ENCODE measurements at places on chromosomes 16 and 17.
A peak's percentile ranks its signal among the peaks of the same experiment; 100 is the strongest.

DNA sequence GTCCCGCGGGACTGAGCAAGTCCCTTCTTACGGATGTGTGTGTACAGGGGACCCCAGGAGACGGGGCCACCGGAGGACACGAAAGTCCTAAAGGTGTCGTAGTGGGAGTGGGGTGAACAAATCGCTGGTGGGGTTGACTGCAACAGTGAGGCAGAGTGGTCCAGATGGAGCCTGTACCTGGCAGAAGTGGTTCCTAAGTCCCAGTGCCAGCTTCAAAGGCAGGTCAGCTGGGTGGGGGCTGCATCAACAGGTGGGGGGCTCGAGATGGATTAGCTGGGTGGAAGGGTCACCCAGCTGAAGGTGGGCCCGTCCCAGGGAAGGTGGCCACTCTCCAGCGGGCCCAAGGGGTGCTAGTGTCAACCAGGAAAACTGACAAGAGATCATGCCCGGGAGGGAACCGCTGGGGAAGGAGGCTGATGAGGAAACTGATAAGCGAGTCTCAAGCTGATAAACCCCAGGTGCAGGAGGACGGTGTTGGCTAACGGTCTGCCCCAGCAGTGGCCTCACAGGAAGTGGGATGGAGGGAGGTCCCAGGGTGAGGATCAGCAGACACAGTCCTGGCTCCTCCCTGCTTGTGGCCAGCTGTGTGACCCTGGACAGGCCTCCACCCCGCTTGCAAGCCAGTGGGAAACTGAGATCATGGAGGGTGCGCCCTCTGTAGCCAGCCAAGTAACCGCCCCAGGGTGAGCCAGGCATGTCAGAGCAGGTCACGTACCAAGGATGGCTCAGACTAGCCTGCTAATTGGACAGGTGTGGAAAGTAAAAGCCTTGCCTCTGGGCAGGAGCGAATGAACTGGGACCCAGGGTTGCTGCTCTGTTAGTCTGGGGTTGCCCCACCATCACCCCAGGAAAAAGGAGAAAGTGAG lies 1.0 kb downstream of the ORAI3 start:
- peaks cover 14% of the 10 kb centered on the region for H3K36me3 ChIP-seq
- H3K4me1 ChIP-seq = peaks cover 12% of the 10 kb centered on the region
- H3K4me3 ChIP-seq = peak overlapping the region; percentile 87
- peak; percentile 59 for DNase-seq

DNA sequence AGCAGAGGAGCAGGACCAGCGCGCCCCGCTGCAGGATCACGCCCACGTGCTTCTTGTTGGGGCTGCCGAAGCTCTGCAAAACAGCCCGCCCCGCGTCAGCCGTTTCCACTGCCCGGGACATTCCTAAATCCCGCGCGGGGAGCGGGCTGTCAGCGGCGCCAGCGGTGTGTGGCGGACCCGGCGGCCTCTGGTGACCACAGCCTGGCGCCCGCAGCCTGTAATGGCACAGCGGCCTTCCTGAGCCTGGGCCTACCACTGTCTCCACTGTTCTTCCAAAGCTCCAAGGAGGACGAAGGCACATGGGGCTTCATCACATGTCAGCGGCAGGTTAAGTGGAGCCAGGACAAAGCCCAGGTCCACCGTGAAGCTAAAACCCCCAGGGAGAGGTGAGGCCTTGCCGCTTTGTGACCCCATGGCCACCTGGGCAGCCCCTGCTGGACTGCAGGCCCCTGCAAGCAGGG lies 2.5 kb downstream of the SLC47A2 start:
- H3K27ac ChIP-seq = no peak overlapping the region
- no peak for DNase-seq
- no peaks in the 10 kb centered on the region for H3K36me3 ChIP-seq
- no peaks in the 10 kb centered on the region for H3K27me3 ChIP-seq

DNA sequence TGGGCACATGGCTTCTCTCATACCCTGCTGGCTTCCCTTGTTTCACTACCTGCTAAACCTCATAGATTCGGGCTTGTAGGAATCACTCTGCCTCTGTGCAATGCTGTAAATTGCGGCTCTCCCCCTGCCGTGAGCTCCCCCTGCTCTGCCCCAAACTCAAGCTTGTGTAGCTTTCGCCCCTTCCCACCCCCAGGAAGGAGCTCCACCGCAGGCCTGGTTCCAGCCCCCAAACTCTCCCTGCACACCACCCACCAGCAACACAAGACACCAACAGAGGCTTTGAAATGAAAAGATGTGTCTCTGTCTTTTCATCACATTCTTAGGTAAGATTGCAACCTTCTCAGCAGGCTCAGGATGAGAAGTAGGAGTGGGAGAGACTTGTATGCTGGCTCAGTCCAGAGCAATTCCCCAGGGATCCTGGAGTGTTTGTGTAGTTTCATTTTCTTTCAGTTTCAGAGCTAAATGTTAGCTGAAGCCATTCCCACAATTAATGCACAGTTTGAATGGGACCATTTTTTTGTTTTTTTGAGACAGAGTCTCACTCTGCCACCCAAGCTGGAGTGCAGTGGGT lies 14.2 kb downstream of the CX3CL1 start:
- H3K4me3 ChIP-seq = no peak overlapping the region
- peaks cover 2% of the 10 kb centered on the region for H3K27me3 ChIP-seq
- no peaks in the 10 kb centered on the region for H3K36me3 ChIP-seq
- H3K4me1 ChIP-seq = no peaks in the 10 kb centered on the region

DNA sequence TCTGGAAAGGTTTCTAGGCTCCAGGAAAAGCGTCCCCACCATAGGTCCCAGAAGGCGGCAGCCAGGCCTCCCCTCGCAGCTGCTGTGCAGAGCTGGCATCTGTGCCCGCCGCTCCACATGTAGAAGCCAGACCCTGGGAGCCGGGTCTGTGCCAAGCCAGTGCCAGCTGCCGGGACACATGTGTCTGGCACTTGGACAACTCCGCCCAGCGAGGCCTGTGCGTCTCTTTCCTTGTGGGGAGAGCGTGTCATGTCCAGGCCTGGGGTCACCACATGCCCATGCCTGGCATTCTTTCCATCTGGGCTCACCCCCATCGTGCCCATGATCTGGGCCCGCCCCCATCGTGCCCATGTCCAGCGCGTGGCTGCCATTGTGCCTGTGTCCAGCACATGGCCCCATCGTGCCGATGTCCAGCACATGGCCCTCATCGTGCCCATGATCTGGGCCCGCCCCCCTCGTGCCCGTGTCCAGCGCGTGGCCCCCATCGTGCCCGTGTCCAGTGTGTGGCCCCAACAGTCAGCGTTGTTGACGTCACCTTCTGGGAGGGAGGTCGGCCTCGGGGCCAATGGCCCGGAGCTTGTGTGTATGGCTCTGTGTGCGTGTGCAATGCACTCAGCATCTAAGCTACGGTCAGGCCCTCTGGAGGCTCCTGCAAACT lies 13.3 kb upstream of the ACSF3 start:
- no peak overlapping the region for H3K4me3 ChIP-seq
- H3K27me3 ChIP-seq = no peaks in the 10 kb centered on the region
- no peak for DNase-seq
- H3K4me1 ChIP-seq = no peaks in the 10 kb centered on the region

DNA sequence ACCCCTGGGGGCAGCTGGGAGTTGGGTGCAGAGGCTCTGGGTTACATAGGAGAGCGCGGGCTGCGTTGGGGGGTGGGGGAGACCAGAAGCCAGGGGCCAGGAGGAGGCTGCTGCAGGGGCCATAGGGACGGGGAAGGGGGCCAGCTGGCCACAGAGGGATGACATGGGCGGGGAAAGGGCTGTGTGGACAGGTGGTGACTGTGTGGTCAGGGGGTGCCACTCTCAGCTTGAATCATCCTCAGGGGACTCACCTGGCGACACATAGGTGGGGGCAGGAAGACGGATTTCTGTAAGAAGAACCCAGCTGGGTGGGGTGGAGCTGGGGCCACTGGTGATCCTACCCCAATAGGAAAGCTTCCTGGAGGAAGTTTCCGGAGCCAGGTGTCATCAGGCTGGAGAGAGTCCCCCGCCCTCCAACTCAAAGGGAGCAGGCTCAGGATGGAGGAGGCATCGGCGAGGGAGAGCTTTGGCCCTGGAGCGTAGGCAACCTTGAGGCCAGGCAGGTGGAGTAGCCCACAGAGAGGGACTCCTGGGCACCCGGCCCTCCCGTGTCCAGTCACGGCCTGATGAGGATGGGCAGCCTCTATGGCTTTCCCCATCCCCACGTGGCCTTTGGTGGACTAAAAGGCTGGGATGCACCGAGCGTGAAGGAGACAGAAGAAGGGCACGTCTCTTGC lies 1.2 kb downstream of the TRPV3 start:
- H3K4me1 ChIP-seq = peaks cover 18% of the 10 kb centered on the region
- H3K27me3 ChIP-seq = no peaks in the 10 kb centered on the region
- no peaks in the 10 kb centered on the region for H3K36me3 ChIP-seq
- no peak overlapping the region for H3K27ac ChIP-seq
- H3K4me3 ChIP-seq = no peak overlapping the region
- DNase-seq = no peak

DNA sequence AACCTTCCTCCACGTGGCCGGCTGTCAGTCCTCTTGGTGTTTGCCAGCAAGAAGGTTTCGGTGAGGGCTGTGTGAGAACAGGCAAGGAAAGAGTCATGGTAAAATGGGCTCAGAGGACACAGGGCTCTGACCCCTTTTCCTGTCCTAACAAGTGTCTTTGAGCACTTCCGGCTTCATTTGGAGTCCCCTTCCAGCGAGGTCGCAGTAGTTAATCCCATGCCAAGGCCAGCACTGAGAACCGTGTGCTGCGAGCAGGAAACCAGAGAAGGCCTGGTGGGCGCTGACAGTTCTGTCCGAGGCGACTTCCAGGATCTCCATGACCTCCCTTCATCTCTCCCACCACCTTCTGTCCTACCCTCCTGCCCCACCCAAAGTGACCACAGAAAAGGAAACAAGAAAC lies 168.1 kb downstream of the ZFHX3 start:
- no peaks in the 10 kb centered on the region for H3K27me3 ChIP-seq
- H3K4me1 ChIP-seq = peaks cover 32% of the 10 kb centered on the region
- H3K36me3 ChIP-seq = no peaks in the 10 kb centered on the region
- no peak overlapping the region for H3K4me3 ChIP-seq
- H3K27ac ChIP-seq = no peak overlapping the region
- no peak for DNase-seq

- H3K4me3 ChIP-seq = peak overlapping the region; percentile 19
- peaks cover 21% of the 10 kb centered on the region for H3K4me1 ChIP-seq
- no peaks in the 10 kb centered on the region for H3K27me3 ChIP-seq
- DNase-seq = no peak
Measured at GRCh38 chr17:6936370-6937028, 59.4 kb upstream of the ALOX12 start.

DNA sequence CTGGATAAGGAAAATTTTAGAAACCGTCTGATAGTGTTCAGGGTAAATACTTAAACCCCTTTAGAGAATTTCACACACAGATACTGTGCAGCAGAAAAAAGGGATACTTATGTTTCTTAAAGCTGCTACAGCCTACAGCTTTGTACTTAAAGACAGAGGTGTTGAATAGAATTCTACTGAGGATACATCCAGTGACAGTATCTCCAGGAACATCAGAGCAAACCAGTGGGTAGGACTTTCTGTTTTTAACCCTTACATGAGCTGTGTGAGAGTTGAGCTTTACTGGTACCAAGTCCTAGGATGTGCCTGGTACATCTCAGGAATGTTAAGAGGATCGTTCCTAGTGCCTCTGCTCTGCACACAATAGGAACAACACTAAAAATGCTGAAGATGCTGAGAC lies 191.5 kb downstream of the FTO start:
- H3K4me1 ChIP-seq = peaks cover 45% of the 10 kb centered on the region
- H3K27me3 ChIP-seq = no peaks in the 10 kb centered on the region
- DNase-seq = no peak

DNA sequence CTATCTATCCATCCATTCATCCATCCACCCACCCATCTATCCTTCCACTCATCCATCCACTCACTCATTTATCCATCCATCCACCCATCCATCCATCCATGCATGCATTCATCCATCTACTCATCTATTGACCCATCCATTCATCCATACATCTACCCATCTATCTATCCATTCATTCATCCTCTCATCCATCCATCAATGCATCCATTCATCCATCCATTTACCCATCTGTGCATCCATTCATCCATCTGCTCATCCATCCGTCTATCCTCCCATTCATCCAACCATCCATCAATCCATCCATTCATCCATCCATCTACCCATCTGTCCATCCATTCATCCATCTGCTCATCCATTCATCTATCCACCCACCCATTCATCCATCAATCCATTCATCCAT lies 224.5 kb upstream of the MAF start:
- no peaks in the 10 kb centered on the region for H3K4me1 ChIP-seq
- no peak overlapping the region for H3K4me3 ChIP-seq
- no peaks in the 10 kb centered on the region for H3K36me3 ChIP-seq
- H3K27me3 ChIP-seq = peaks cover 6% of the 10 kb centered on the region
- no peak for DNase-seq

- peaks cover 39% of the 10 kb centered on the region for H3K36me3 ChIP-seq
- H3K4me3 ChIP-seq = no peak overlapping the region
Measured at GRCh38 chr17:4971826-4972225, 4.2 kb upstream of the SPAG7 start.

DNA sequence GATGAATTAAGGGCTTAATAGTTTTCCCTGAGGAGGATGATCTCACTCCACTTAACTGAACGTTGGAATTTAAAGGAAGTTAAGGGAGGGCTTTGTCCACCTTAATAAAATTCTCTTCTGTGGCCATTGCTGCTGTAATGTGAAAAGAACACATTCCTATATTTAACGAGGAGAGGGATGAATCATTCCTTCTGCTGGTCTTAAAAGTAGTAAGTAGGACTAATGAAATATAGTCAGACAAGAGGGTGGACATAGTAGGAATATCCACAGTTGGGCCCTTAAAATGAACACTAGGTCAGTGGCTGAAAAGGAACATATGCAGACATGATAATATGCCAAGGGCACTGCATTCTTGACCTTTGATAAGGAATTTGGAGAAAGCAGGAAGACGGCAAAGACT lies 405.6 kb downstream of the PMP22 start:
- DNase-seq = no peak
- no peak overlapping the region for H3K4me3 ChIP-seq
- no peaks in the 10 kb centered on the region for H3K4me1 ChIP-seq
- H3K27ac ChIP-seq = no peak overlapping the region
- H3K36me3 ChIP-seq = no peaks in the 10 kb centered on the region

GRCh38 chr17:17468217-17469010 lies 8.4 kb upstream of the MED9 start:
- no peak overlapping the region for H3K4me3 ChIP-seq
- DNase-seq = no peak
- no peaks in the 10 kb centered on the region for H3K4me1 ChIP-seq
- peaks cover 25% of the 10 kb centered on the region for H3K27me3 ChIP-seq

DNA sequence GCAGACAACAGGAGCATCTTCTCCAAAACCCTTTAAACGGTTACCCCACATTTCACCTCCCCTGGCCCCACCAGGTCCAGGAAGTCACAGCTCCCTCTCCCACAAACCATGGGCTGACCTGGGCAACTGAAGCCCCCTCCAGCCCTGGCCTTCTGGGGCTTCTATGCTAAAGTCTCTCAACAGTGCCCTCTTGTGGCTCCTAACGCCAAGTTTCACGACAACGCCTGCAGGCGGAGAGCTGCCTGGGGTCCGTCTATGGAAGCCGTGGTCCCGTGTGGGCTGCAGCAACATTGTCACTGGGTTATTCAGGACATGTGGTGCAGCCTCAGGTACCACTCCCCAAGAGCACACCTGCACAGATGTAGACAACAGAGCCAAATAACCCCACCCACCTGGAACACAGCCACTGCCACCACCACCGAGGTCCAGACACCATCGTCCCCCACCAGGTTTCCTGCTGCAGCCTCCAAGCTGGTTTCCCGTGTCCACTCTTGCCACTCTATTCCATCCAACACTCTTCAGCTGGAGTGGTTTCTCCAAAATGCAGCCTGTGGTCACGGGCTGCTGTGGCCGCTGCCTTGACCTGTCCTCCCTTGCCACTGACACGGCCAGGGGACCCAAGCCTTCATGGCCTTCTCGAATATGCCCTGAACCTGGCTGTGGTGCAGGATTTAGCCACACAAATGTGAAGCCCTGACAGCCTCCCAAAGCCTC lies 19.1 kb downstream of the C16orf95 start:
- peaks cover 19% of the 10 kb centered on the region for H3K4me1 ChIP-seq
- H3K4me3 ChIP-seq = no peak overlapping the region
- no peak overlapping the region for H3K27ac ChIP-seq

All from activated T-helper 2 cell treated with anti-CD3 and anti-CD28 coated beads, Interferon-gamma antibody, Interleukin-2, Interleukin-4, amounts not matched to agents 10 μg/mL and 5 μg/mL and 100 μg/mL, durations not matched to agents 14 hours and 24 hours and 36 hours (primary cell).